ENCODE measurements at places on chromosomes 11 and 22.

- no peak for DNase-seq
Observed at GRCh38 chr22:46031066-46031465, 54.1 kb upstream of the WNT7B start.

- no peak for DNase-seq
Observed at GRCh38 chr11:72716290-72716689, 35.9 kb downstream of the ARAP1 start.

DNA sequence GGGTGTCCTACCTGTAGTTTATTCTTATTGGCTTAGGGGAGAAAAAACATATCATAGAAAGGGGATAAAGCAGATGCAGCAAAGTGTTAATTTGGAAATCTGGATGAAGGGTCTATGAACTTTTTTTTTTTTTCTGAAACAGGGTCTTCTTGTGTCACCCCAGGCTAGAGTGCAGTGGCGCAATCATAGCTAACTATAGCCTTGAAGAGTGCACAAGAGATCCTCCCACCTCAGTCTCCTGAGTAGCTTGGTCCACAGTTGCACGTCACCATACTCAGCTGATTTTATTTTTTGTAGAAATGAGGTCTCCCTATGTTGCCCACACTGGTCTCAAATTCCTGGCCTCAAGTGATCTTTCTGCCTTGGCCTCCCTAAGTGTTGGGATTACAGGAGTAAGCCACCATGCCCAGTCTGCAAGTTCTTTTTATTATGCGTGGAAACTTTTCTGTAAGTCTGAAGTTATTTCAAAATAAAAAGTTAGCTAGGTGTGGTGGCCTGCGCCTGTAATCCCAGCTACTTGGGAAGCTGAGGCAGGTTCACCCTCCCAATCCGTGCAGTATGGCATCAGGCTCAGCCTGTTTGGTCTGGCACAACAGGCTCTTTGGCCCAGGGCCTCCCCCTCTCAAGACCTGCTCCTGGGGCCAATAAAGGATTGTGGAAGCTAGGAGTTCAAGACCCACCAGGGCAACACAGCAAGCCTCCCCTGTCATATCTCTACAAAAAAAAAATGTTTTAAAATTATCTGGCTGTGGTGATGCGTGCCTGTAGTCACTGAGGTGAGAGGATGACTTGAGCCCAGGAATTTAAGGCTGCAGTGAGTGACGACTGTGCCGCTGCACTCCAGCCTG, 111.9 kb downstream of the MED15 start:
- DNase-seq: no peak

GRCh38 chr11:86941871-86942599, 13.2 kb downstream of the FZD4 start:
- DNase-seq: no peak

GRCh38 chr22:50032941-50033601, 20.5 kb upstream of the IL17REL start:
- no peak for DNase-seq

DNA sequence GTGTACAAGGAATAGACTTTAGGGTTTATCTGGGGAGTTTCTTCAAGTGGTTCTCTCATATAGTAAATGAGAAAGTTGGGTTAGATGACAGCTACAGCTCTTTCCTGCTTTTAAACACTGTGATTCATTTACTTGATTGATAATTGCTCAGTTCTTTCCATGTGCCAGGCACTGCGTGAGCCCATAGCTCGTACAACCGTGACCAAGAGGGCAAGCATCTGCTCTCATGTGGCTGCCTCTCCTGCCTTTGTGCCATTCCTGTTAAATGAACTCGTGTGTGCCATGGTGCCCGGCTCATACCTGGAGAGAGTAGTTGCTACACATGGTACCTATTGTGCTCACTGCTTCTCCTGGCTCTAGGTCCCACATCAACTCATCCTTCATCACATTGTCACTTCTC, 206.3 kb downstream of the SNX19 start:
- DNase-seq: no peak

GRCh38 chr11:702462-703461, 3.3 kb upstream of the EPS8L2 start:
- no peak for DNase-seq

DNA sequence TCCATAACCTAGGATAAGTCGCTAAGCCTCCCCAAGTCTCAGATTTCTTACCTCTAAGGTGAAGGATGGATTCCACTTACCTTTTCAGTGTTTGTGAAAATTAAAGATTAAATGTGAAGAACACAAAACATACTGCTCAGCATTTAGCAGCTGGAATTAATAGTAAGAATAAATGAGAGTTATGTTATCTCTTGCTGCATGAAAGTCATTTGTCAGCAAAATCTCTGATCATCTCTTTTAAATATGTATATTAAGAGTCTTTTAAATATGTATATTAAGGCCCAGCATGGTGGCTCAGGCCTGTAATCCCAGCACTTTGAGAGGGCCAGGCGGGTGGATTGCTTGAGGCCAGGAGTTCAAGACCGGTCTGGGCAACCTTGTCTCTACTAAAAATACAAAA, 72.3 kb upstream of the TTC12 start:
- no peak for DNase-seq

DNA sequence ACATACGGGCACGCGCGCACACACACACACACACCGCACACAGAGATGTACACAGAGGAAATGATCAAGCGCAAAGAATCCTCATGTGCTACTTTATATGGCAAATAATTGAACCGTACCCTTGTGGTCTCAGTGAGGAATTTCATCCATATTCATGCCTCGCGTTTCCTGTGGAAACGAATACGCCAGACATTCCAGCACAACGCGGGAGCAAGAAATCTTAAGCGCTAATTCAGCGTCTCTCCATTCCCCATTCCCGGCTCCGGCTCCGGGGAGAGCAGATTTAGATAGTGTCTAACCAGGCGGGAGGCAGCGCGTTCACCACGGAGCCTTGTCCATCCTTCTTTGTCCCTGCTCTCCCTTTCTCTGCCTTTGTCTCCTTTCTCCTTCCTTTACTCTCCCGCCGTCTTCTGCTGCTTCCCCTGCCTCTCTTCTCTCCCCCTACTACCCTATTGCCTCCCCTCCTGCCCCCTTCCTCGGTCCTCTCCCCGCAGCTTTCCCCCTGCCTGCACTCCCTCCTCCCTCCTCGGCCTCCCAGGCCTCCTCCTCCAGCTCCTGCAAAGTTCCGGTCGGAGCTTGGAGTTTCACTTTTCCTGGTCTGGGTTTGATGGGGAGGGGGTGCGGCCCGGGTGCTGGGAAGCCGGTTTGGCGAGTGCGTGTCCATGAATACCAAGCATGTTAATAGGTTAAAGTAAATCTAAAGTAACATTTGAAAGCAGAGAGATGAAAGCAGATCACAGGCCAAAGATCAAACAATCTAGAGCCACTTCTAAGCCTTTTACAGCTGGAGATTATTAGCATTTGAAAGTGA, 579.3 kb downstream of the BUD13 start:
- DNase-seq: no peak

DNA sequence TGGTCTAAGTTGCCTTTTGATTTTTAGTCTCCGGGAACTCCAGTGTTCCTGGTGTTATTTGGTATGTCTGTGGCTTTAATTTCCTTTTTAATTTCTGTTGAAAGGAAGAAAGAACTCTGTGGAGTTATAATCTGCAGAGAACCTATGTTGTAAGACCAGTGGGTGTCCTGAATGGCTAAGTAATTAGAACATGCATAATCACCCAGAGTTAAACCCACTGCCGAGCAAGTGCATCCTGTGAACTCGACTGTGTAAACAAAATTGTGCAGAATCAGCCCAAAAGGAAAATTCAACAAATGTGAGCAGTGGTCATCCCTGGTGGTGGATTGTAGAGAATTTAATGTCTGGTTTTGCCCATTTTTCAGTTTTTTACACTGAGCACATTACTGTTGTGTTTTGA, 162.5 kb downstream of the COMMD9 start:
- DNase-seq: no peak

GRCh38 chr11:113385749-113386148, 1.8 kb upstream of the ANKK1 start:
- DNase-seq: no peak

GRCh38 chr11:129302386-129303101, 73.1 kb upstream of the BARX2 start:
- DNase-seq: no peak

GRCh38 chr11:17740649-17741235, 6.2 kb downstream of the KCNC1 start:
- DNase-seq: no peak

DNA sequence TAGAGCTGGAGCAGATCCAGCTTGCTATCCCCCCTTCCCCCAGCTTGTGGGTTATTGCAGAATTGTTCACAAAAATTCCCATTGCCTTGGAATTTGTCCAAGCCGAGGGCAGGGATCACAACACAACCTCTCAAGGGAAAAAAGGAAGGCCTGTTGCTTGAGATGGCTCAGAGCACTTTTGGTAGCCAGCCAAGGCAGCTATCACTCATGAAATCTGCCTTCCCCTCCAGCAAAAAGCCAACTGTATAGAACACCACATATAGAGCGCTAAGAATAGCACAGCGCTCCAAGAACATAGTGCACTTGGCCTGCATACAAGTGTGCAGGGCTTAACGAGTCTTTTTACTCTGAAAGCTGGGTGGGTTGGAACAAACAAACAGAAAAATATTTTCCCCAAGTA, 46.2 kb downstream of the FAM83F start:
- DNase-seq: no peak
